ENCODE measurements at places on chromosomes 13 and 19.

- DNase-seq: no peak
Observed at GRCh38 chr19:33221638-33222037, 4.0 kb downstream of the SLC7A10 start.

- peak; percentile 78 for DNase-seq
Observed at GRCh38 chr19:2983351-2984214, 6.2 kb downstream of the TLE6 start.

- DNase-seq: no peak
Observed at GRCh38 chr13:38849315-38849714, 141.3 kb downstream of the STOML3 start.

GRCh38 chr13:32748305-32748704, 162.1 kb downstream of the PDS5B start:
- DNase-seq: no peak

- DNase-seq: no peak
Observed at GRCh38 chr19:51342631-51343569, 961 bp upstream of the VSIG10L start.
